ENCODE measurements at places on chromosomes 7 and 10.
A peak's percentile ranks its signal among the peaks of the same experiment; 100 is the strongest.

DNA sequence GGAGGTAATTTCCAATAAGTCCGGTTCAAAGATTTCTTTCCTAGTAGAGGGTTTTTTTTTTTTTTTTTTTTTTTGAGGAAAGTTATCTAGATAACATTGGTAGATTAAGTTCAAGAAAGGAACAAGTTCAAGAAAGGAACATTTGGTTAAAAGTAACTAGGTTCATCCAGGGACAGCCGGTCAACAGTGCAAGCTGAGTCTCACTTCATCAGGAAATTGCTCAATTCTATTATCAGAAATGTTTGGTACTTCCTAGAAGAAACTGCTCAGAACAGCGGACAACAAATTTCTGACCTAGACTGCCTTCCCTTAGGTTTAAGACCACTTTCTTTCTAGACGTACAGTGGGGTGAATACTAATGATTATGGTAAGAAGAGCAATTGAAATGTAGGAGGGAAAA lies 3.7 kb upstream of the IL2RA start:
- no peak for DNase-seq

GRCh38 chr10:43282881-43283280 lies 16.0 kb upstream of the RASGEF1A start:
- DNase-seq, result no peak

- no peak for DNase-seq
Observed at GRCh38 chr10:49220031-49220430, 31.8 kb upstream of the TMEM273 start.

GRCh38 chr7:142349670-142350405 lies 92.0 kb upstream of the PRSS58 start:
- DNase-seq, result no peak

GRCh38 chr7:13904007-13904406 lies 85.5 kb downstream of the ETV1 start:
- no peak for DNase-seq

- DNase-seq, result no peak
Observed at GRCh38 chr7:90520484-90520883, 51.0 kb downstream of the PTTG1IP2 start.

DNA sequence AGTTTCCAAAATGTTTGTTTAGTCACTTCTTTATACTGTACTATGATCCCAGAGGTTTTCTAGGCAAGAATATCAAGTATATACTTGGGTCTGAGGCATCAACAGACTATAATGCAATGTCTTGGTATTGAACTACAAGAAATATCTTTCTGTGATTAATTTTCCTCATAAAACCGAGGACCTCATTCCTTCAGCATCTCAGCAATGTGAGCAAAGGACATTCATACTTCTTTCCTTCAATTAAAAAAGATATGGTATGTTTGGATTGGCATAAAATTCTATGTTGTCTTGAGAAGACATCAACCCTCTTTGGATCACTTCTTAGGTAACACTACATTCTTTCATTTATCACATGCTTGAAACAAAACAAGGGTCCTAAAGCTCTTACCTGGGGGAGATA lies 524.5 kb downstream of the PHTF2 start:
- DNase-seq, result no peak

- DNase-seq, result no peak
Observed at GRCh38 chr7:102721-103120, 89.7 kb upstream of the FAM20C start.

DNA sequence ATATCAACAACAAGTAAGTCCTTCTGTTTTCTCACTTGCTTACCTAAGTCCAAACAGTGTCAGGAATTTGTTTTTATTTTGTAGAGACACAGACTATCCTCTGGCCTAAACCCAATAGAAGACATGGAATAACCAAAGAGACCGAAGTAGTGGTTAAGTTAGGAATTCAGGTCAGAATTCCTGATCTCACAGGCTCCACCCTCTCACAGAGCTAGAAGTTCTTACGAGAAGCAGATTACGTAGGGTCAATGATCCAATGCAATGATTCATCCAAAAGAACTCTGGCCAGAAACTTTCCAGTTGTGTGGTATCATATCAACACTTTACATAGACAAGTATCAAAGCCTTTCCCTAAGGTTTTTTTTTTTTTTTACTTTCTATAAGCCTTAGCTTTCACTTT lies 73.8 kb downstream of the IQUB start:
- no peak for DNase-seq

DNA sequence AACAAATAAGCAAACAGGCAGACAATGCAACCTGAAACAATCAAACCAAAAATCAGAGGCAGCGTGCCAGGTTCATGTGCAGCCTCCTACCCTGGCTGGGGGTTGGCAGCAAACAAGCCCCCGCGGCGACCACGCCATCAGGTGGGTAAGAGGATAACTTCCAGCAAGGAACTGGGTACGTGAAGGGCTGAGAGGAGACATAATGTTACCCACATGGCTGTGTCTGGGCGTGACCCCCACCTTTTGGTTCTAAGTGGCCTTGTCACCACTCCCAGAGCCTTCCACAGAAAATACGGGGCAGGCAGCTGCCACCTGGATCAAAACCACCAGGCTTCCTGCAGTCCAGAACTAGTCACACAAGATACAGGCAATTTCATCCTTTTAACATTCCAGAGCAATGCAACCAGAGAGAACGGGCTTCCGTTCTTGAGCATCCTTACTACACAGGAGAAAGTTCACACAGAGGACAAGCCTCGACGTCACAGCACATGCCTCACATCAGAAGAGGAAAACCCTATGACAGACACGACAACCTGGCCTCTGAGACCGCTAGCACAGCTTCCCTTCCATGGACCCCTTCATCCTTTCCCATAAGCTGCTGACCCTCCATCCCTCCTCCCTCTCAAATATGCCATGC lies 171.0 kb downstream of the GRID1 start:
- DNase-seq, result no peak

DNA sequence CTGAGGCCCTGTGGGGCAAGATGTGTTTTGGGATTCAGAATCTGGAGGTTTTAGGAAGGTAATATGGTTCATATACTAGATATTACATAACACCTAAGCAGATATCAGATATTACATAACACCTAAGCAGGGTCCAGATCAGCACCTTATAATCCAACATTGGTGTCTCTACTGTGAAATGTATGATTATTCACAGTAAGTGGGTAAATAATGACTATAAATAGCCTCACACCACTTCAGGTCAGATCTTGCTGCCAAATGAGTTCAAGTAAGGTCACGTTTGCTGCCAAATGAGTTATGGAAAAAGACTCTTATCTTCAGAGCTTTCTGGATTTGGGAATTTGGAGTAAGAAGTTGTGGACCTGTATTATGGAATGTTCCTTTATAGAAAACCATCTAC lies 14.6 kb downstream of the ADRB1 start:
- no peak for DNase-seq

DNA sequence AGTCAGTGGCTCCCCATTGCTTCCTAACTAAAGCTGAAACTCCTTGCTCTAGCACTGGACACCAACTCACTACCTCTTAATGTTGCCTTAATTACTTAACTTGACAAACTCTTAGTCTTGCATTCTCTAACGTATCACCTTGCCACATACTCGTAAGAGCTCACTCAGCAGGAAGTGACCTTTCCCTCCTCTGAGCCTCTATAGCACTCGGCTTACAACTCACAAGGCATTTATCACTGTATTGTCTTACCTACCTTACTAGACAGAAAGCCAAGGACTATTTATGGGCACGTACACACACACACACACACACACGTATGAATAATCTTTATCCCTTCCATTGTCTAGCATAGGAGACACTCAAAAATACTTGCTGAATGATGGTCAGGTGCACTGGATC lies 21.2 kb downstream of the CEP41 start:
- no peak for DNase-seq

DNA sequence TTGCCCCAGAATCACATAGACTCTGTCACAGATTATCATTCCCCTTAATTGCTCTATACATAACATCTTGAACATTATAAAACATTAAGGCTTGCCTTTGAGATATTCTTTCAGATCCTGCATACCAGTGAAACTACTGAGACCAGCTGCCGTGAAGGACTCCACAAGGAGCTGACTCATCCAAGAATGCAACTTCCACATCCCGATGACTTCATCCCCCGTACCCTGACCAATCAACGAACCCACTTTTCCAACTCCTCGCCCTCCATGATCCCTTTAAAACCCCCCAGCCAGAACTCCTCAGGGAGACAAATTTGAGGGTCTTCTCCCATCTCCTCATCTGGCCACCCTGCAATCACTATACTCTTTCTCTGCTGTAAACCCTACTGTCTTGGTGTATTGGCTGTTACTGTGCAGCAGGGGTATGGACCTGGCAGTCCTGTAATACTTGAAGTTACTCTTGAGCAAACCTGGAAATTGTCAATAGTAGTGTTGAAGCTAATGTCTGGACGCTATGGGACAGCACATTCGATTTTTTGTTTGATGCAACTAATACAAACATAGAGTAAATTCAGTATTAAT lies 49.8 kb downstream of the HTR5A start:
- DNase-seq, result no peak

DNA sequence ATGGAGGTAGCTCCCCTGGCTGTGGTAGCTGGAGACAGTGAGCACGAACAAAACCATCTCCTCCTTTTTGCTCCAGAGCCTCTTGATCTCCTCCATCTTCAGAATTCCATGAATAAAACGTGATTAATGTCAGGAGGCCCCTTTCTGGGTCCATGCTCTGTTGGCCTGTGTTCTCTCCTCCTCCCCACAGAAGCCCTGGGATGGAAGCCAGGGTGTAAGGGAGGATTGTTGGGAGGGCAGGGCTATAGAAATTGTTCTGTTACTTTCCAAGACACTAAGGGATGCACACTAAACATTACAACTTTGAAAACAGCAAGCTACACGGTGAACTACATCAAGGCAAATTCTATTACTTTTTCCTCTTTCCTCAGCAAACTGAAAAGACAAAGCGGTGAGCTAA lies 96.3 kb downstream of the RNF216 start:
- DNase-seq, result no peak

GRCh38 chr10:24425151-24425550 lies 216.2 kb downstream of the KIAA1217 start:
- DNase-seq, result no peak

GRCh38 chr7:149460493-149461277 lies at the start of gene ZNF777:
ZNF777 (minus strand) TSS chr7:149461062; CDS start chr7:149456022, 5,040 bp downstream.
- peak; percentile 85 for DNase-seq

GRCh38 chr7:37916017-37916672 lies 472 bp downstream of the SFRP4 start:
- DNase-seq, result no peak

GRCh38 chr7:158779061-158780000 lies 50.0 kb downstream of the ESYT2 start:
- no peak for DNase-seq

- DNase-seq, result no peak
Observed at GRCh38 chr10:68666280-68666760, 54.7 kb upstream of the CCAR1 start.

DNA sequence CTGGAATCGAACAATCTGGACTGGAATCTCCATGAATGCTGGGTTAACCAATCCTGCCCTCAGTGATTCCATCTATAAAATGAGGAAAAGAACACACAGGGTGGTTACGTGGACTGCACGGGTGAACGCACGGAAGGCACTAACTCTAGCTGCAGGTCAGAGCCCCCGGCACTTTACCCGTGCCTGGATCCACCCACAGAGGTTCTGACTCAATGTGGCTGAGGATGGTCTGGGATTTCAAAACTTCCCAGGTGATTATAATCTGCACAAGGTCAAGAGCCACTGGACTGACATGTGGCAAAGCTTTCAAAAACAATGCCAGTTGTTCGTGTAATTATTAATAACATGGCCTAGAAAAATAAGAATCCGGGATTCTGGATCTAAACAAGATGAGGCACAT lies 29.2 kb downstream of the KIAA1549 start:
- DNase-seq, result no peak

DNA sequence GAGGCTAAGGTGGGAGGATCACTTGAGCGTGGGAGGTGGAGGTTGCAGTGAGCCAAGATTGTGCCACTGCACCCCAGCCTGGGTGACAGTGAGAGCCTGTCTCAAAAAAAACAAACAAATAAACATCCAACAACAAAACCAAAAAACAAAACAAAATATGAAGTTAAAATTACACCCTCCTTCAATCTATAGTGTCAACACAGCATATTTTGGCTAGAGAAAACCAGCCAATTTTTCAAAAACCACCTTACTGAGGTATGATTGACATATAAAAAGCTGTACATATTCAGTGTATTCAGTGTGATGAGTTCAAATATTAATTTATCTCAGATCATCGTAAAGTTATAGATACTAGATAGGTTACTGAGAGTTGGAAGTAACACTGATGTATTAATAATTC lies 102.4 kb downstream of the ICA1 start:
- DNase-seq, result no peak

- no peak for DNase-seq
Observed at GRCh38 chr10:2616215-2616614, 451.1 kb upstream of the PFKP start.

DNA sequence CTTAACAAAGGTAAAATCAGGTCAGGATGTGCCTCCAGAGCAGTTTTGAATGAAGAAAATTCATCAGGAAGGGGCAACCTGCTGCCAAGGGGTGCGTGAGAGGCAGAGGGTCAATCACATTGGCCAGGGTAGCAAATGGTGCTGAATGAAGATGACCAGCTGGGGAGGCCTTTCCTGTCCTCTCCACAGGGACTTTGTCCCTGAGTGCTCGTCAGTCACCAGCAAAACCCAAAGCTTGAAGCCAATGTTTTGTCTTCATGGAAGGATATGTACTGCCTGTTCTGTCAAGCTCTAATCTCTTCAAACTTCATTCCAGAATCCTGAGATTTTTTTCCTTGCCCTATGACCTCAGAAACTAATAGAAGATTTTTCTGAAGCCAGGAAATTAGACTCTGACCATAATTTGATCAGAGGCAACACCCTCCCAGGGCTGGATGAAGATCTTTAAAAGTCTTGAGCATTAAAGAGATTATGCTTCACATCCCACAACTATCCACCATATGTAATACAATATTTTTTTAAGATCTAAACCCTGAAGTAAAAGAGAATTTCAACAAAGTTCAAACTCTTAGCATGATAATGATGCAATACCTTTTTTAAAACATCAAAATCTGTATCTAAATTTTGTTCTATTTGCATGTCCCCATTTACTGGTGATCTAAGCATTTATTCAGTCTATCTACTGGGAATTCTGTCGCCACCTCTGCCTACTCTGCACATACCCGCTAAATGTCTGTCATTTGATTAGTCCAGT lies 243.0 kb downstream of the SNX13 start:
- DNase-seq, result no peak

DNA sequence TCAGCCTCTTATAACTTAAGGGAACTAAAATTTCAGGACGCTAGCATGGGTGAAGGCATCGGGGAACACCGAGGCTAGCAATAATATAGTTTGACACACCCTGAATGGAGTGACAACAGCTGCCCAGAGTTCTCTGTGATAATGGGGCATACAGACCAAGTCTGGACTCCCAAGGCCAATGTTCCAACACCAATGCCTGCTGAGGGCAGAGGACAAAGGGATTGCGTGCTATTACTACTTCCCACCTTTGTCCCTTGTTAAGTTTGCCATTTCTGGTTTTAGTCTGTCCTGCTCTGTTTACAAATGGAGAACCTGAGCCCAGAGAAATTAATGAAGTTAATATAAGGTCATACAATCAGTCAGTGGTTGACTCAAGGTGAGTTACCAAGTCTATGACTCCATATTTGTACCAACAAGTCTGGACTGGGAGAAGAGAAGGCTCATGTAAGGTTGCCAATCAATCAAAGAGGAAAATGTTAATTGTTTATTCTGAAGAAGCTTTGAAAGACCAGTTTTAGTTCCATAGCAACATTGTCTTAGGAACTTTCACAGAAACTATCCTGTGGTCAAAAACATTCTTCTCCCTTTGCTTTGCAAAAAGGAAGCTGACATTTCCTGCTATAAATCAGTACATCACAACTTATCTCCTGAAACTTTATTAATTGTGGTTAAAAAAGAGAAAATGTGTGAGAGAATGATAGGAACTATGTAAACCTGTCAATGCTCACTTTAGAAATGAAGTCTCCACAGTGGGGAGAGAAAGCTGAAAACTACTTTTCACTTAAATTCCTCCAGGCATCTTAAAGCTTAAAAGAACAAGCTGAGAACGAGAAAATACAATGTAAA lies 74.5 kb downstream of the CCDC6 start:
- DNase-seq, result no peak
